ENCODE measurements at places on chromosomes 6 and 20.
A peak's percentile ranks its signal among the peaks of the same experiment; 100 is the strongest.

- no peak overlapping the region for H3K27ac ChIP-seq
- DNase-seq = no peak
- H3K27me3 ChIP-seq = no peaks in the 10 kb centered on the region
- H3K4me1 ChIP-seq = no peaks in the 10 kb centered on the region
Observed at GRCh38 chr6:170130201-170130621, 160.7 kb downstream of the DLL1 start.

DNA sequence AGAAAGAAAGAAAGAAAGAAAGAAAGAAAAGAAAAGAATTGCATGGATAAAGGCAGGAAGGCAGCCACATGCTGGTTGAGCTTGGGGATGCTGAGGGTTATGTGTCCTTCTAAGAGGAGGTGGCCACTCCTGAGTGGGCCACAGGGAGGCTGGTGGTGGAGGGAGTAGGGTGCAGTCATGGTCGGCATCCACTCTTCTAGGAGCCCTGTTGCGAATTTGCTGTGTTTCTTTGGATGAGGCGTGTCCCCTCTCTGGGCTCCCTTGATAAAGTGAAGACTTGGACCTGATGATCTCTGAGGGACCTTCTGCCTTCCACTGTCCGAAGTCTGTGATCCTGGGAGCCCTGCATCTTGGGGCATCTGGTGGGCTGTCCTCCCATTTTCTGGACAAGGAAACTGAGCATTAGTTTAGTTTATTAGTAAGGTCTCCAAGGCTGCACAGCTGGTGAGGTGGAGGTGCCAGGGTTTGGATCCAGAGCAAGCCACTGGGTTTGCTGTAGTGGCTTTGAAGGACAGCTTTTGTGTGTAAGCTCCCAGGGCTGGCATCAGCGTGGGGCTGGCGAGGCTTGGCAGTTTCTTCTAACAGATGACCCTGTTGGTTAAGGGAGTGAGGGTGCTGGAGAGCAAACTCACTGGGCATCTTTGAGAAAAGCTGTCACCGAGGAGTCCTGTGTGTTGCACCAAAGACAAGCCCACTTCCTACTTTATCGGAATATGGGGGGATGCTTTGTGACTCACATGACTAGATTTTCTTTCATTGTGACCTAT, 4.3 kb downstream of the DLGAP4 start:
- DNase-seq = no peak
- no peaks in the 10 kb centered on the region for H3K36me3 ChIP-seq
- no peak overlapping the region for H3K4me3 ChIP-seq

DNA sequence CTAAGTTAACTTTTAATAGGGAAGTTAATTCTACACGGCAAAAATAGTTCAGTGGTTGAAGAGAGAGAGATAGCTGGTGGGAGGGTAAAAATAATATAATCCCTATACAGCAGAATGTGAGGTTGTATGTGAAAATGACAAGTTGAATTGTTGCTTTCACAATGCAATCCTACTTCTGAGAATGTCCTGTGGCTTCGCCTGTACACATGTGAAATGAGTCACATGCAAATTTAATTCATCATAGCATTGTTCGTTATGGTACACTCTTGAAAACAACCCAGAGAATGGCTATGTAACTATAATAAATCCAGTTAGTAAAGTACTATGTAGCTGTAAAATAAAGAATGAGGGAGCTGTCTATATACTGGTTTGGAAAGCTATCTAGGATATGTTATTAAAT, 46.0 kb upstream of the HINT3 start:
- no peak overlapping the region for H3K4me3 ChIP-seq
- no peaks in the 10 kb centered on the region for H3K4me1 ChIP-seq
- peaks cover 39% of the 10 kb centered on the region for H3K36me3 ChIP-seq
- no peak overlapping the region for H3K27ac ChIP-seq
- DNase-seq = no peak

- peak overlapping the region; percentile 39 for H3K27ac ChIP-seq
- H3K36me3 ChIP-seq = no peaks in the 10 kb centered on the region
- no peak overlapping the region for H3K4me3 ChIP-seq
- H3K4me1 ChIP-seq = peaks cover 43% of the 10 kb centered on the region
- H3K27me3 ChIP-seq = peaks cover 21% of the 10 kb centered on the region
Observed at GRCh38 chr6:149454346-149454848, 30.4 kb downstream of the ZC3H12D start.

DNA sequence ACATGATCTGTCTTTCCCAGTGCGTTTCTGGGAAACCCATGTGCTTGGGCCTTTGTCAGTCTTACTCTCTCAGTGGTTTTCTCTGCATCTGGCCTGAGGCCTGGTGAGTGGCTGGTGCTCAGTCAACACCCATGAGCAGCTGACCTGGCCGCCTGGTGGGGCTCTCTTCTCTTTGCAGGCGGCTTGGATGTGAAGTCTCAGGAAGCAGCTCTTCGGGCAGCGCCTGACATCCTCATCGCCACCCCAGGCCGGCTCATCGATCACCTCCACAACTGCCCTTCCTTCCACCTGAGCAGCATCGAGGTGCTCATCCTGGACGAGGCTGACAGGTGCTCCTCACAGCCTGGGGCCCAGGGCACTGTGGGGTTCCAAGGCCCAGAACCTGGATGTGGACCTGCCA, 10.8 kb downstream of the DDX27 start:
- H3K36me3 ChIP-seq = peaks cover 27% of the 10 kb centered on the region
- DNase-seq = no peak
- no peaks in the 10 kb centered on the region for H3K27me3 ChIP-seq

- H3K4me1 ChIP-seq = no peaks in the 10 kb centered on the region
- H3K27ac ChIP-seq = no peak overlapping the region
- DNase-seq = no peak
Observed at GRCh38 chr6:158861686-158862381, 42.7 kb upstream of the EZR start.

DNA sequence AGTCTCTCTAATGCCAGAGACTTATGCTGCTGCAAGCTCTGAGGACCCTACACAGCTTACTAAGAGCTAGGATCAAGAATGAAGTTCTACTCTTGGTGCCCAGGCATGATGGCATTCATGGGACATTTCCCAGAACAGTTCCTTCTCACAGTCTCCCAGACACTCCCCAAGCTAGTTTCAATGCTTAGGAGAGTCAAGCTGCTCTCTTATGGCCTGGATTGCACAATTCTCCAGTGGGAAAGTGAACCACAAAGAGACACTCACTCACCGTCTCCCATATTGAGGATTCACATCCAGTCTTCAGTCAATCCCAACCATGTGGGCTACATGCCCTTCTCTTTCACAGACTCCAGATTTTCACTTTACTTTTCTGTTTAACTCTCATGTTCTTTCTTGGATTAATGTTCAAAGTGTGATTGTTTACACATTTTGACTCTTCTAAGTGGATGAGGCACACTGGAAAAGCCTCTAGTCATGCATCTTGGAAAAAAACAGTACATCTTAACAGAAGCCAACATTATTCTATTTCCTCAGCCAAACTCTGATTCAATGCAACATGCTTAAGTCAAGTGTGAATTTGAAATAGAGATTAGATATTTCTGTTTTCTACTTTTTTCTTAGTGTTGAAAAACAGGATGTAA, 447.8 kb upstream of the BTBD3 start:
- H3K36me3 ChIP-seq = no peaks in the 10 kb centered on the region
- H3K27me3 ChIP-seq = no peaks in the 10 kb centered on the region
- no peak overlapping the region for H3K27ac ChIP-seq

DNA sequence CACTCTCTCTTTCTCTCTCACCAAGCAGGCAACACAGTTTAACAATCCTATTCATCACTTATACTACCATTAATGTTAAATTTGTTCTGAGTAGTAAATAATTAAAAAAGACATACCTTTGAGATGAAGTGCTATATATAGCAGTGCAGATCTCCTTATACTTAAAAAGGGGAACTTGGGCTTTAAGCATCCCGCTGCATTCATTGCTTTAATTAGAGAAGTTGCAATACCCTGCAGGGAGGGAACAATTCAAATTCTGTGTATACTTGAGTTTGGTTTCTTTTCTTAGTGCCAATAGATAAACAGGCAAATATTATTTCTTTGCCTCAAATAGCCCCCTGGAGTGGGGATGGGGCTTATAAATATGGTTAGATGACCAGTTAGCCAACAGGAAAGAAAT, 10.8 kb upstream of the ZBTB24 start:
- no peaks in the 10 kb centered on the region for H3K36me3 ChIP-seq
- no peaks in the 10 kb centered on the region for H3K4me1 ChIP-seq
- H3K27ac ChIP-seq = no peak overlapping the region
- H3K4me3 ChIP-seq = no peak overlapping the region
- no peak for DNase-seq

- DNase-seq = no peak
- peaks cover 5% of the 10 kb centered on the region for H3K4me1 ChIP-seq
- H3K4me3 ChIP-seq = no peak overlapping the region
- no peaks in the 10 kb centered on the region for H3K36me3 ChIP-seq
- no peak overlapping the region for H3K27ac ChIP-seq
- H3K27me3 ChIP-seq = no peaks in the 10 kb centered on the region
Observed at GRCh38 chr20:38447931-38448675, 13.0 kb upstream of the SNHG17 start.

- no peaks in the 10 kb centered on the region for H3K27me3 ChIP-seq
- no peak overlapping the region for H3K4me3 ChIP-seq
- DNase-seq = no peak
- H3K27ac ChIP-seq = no peak overlapping the region
- H3K4me1 ChIP-seq = peaks cover 6% of the 10 kb centered on the region
Observed at GRCh38 chr6:79064635-79065034, 13.4 kb downstream of the PHIP start.

DNA sequence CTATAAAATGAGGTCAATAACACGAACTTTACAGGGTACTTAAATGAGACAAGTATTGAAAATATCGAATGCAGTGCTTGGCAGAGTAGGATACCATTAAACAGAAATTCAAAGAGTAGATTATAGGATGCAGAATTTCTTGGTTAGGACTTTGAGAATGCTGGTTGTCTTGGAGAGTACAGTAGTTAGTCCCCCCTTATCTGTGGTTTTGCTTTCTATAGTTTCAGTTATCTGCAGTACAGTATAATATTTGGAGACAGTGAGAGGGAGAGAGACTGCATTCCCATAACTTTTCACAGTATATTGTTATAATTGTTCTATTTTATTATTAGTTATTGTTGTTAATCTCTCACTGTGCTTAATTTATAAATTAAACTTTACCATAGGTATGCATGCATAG, 290.5 kb downstream of the BTBD9 start:
- no peak overlapping the region for H3K4me3 ChIP-seq
- no peaks in the 10 kb centered on the region for H3K27me3 ChIP-seq
- no peaks in the 10 kb centered on the region for H3K36me3 ChIP-seq
- peaks cover 27% of the 10 kb centered on the region for H3K4me1 ChIP-seq
- no peak for DNase-seq
- H3K27ac ChIP-seq = no peak overlapping the region

DNA sequence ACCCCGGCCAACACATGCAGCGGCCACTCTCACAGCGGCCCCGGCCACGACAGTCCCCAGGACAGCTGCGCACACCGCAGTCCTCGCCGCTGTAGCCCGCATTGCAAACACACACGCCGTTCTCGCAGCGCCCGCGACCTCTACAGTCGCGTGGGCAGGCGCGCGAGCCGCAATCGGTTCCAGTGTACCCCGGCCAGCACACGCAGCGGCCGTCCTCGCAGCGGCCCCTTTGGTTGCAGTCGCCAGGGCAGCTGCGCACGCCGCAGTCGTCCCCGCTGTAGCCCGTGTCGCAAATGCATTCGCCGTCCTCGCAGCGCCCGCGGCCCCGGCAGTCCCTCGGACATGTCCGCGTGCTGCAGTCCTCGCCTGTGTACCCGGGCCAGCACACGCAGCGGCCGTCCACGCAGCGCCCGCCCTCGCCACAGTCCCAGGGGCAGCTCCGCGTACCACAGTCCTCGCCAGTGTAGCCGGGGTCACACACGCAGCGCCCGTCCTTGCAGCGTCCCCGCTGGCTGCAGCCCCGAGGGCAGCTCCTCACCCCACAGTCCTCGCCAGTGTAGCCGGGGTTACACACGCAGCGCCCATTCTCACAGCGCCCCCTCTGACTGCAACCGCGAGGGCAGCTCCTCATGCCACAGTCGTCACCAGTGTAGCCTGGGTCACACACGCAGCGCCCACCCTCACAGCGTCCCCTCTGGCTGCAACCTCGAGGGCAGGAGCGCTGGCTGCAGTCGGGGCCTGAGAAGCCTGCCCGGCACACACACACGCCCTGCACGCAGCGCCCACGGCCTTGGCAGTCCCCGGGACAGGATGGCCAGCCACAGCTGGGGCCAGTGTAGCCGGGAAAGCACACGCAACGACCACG, 12.5 kb downstream of the TNXB start:
- no peak overlapping the region for H3K4me3 ChIP-seq
- no peaks in the 10 kb centered on the region for H3K36me3 ChIP-seq
- no peaks in the 10 kb centered on the region for H3K27me3 ChIP-seq
- DNase-seq = no peak
- no peaks in the 10 kb centered on the region for H3K4me1 ChIP-seq

GRCh38 chr6:27838945-27839625, 73.1 kb downstream of the OR2B2 start:
- H3K36me3 ChIP-seq = no peaks in the 10 kb centered on the region
- H3K4me1 ChIP-seq = no peaks in the 10 kb centered on the region

DNA sequence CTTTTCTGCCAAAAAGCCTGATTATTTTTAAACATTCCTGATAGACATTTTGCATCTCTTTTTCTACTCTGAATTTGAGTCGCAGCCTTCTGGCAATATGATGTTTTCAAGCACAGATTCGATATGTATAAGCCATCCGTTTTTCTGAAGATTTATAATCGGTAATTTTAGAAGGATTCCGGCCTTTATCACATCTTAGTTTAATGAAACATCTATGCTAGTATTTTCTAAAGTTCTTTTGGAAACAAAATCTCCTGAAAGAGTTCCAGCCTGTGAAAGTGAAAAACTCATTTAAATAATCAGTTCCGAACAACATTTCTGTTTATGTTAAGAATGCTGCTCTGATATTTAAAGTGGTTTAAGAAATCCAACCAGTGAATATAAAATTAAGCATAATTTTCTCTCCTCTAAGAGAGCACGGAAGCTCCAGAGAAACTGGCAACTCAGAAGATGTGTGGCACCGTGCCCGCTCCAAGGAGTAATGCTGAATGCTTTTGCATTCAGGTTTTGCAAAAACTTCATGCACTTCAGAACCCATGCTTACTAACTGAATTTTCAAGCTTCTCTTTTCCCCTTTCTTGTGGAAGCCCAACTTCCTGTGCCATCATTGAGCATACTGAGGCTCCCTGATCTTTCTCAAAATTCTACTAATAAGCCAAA, 20.7 kb downstream of the NDUFAF4 start:
- H3K4me3 ChIP-seq = no peak overlapping the region
- no peaks in the 10 kb centered on the region for H3K36me3 ChIP-seq
- no peak for DNase-seq
- no peak overlapping the region for H3K27ac ChIP-seq
- H3K27me3 ChIP-seq = no peaks in the 10 kb centered on the region

DNA sequence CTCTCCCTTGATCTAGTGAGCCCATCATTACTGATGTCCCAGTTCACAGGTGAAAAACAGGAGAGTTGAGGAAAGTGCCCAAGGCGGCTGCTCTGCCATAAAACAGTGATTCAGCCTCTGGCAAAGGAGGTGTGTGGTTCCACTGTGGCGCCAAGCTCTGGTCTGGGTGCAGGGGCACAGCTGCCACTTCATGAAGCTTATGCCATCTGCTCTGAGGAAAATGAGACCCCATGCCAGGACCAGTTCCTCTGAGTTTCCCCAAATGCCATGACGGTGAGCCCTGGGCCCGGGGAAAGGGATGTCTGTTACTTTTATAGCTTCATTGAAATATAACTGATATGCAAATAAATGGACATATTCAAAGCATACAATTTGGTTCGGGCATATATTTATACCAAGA, 33.7 kb upstream of the ZBP1 start:
- H3K4me3 ChIP-seq = no peak overlapping the region
- no peaks in the 10 kb centered on the region for H3K4me1 ChIP-seq
- H3K27ac ChIP-seq = no peak overlapping the region
- H3K27me3 ChIP-seq = no peaks in the 10 kb centered on the region
- DNase-seq = no peak

GRCh38 chr6:16706029-16706428, 55.2 kb downstream of the ATXN1 start:
- no peak overlapping the region for H3K27ac ChIP-seq
- no peaks in the 10 kb centered on the region for H3K27me3 ChIP-seq
- H3K4me3 ChIP-seq = no peak overlapping the region
- peaks cover 38% of the 10 kb centered on the region for H3K4me1 ChIP-seq
